ENCODE measurements at places on chromosomes 2 and 18.
A peak's percentile ranks its signal among the peaks of the same experiment; 100 is the strongest.

DNA sequence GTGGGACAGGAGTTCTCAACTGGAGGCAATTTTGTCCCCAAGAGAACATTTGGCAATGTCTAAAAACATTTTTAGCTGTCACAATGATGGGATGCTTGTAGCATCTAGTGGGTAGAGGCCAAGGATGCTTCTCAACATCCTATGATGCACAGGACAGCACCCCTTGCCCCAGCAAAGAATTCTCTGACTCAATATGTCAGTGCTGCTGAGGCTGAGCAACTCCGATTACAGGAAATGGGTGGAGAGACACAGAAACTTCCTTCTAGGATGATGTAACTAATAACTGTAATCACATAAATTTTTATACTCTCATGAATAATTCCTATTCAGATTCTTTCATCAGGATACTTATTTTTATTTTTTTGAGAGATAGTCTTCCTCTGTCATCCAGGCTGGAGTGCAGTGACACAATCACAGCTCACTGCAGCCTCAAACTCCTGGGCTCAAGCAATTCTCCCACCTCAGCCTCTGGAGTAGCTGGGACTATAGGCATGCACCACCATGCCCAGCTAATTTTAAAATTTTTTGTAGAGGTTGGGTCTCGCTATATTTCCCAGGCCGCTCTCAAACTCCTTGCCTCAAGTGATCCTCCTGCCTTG lies 120.3 kb upstream of the ACAA2 start:
- DNase-seq = no peak

DNA sequence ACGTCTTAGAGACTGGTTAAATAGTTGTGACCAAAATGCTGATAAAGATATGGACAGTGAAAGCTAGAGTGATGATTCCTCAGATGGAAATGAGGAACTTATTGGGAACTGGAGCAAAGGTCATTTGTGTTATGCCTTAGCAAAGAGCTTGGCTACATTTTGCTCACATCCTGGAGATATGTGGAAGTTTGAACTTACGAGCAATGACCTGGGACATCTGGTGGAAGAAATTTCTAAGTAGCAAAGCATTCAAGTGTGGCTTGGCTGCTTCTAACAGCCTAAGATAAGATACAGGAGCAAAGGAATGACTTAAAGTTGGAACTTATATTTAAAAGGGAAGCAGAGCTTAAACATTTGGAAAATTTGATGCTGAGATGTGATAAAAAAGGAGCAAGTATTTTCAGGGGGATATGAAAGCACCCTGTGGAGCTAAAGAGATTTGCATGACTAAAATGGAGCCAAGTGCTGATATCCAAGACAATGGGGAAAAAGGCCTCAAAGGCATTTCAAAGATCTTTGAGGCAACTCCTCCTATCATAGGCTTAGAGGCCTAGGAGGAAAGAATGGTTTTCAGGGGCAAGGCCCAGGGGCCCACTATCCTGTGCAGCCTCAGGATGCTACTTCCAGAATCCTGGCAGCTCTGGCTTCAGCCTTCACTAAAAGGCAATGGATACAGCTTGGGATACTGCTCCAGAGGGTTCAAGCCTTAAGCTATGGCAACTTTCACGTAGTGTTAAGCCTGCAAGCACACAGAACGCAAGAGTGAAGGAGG lies 124.1 kb upstream of the KLHL14 start:
- DNase-seq = no peak

DNA sequence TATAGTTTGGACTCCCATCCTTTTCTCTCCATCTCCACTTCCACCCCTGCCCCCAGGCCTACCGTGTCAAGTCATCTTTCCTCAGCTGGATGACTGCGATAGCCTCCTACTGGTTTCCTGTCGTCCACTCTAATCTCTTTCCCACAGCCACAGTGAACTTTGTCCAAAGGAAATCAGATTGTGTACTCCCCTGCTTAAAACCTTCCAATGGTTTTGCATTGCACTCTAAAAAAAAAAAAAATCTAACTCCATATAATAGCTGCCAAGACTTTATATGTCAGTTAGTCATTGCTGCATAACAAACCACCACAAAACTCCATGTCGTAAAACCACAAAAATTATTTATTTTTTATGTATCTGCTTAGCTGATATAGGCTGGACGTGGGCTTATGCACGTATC lies 160.2 kb upstream of the CCDC68 start:
- no peak for DNase-seq

- no peak for DNase-seq
Measured at GRCh38 chr2:53785366-53785765, 1.4 kb downstream of the ASB3 start.

GRCh38 chr18:25247725-25248124 lies 104.2 kb downstream of the ZNF521 start:
- DNase-seq = peak; percentile 30

DNA sequence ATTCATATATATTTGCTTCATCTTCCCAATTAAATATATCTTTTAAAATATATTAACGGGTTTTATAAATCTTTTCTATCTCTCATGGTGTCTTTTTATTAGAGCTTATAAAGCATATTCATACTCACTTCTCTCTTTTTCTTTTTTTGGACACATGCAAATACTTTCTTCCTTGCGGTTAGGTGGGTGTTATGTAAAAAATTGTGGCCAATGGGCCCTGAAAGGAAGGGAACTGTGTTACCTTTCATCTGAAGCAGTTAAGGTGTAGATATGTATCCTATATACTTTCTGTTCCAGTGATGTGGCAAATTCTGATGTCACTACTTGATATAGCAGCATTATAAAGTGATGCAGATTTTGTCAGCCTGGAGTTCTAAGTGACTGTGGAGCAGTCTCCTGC lies 714.5 kb downstream of the PLCL1 start:
- DNase-seq = no peak

DNA sequence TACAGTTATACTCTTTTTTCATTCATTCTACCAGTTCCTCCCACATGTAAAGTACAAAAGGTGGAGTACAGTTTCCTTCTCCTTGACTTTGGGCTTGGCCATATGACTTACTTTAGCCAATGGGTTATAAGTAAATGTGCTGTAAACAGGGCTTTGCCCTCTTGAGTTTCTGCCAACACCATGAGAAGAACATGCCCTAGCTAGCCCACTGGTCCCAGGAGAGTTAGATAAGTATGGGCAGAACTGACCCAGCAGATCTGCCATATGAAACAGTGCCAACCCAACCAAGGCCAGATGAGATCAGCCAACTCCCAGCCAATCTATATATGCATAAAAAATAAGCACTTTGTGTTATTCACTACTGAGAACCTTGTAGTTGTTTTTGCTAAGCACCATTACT lies 25.5 kb downstream of the ZC3H8 start:
- DNase-seq = peak; percentile 77

DNA sequence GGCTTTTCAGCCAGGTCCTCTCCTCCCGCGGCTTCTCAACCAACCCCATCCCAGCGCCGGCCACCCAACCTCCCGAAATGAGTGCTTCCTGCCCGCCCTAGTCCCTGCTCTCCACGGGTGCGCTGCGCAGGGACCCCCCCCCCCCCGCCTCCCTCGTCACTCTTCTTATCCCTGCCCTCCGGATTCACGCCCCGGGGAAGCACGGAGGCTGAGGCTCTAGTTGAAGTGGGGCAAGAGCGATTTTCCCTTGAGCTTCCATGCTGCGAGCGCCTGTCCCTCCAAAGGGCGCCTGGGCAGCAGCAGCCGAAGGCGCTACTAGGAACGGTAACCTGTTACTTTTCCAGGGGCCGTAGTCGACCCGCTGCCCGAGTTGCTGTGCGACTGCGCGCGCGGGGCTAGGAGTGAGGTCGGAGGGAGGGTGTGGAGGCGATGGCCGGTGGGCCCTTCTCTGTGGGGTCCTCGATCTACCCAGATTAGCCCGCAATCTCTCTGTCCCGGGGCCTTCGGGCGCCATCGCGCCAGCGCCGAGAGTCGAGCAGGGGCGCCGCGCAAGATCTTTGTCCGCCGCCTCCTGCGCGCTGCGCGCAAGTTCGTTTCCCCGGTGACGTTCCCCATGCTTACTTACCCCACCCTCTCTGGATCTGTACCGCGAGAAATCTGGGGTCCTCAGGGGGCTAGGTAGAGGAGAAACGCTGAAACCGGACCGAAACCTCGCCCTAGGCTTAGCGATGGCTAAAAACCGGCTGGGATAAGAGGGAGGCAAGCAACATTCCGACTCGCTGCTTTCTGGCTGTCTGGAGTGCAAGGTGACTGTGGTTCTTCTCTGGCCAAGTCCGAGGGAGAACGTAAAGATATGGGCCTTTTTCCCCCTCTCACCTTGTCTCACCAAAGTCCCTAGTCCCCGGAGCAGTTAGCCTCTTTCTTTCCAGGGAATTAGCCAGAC lies 677 bp downstream of the GAD1 start:
- peak; percentile 6 for DNase-seq

- DNase-seq = no peak
Measured at GRCh38 chr2:52035391-52035790, 1003.5 kb upstream of the NRXN1 start.

Data from fibroblast of gingiva (primary cell).